ENCODE measurements at places on chromosomes 6 and 20.

DNA sequence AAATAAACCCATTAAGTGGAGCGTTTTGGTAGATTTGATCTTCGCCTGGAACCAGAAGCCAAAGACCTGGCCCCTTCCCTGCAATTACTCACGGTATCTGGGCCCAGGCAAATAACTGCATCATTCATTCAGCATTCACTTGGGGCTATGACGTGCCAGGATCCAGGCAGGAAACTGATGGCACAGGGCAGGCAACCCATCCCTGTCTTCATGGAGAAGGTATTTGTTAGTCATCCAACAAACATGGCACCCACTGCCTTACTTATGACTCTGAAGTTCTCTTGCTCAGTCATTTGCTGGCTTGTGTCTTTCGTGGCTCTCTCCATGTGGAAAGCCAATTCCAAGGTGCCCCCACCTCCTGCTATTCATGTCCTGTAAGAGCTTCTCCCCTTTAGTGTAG, 232.4 kb downstream of the BMP7 start:
- no peak for DNase-seq

DNA sequence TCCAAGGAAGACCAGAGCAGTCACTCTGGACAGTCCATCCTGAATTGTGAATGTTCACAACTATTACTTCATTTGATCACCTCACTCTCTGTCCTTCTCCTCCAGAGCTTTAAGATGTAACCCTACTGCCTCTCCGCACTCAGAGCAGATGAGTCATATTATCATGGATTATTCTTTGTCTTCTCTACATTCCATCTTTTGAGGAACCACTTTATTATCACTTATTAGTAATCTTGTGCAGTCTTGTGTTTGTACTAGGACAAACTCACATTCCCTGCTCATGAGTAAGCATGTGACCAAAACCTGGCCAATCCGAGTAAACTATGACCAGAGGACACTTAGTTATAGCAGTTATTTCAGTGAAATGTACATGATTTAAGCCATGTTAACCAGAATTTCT, 401.5 kb upstream of the ADGRB3 start:
- no peak for DNase-seq

- DNase-seq = no peak
Observed at GRCh38 chr6:79431537-79431933, 105.7 kb downstream of the LCA5 start.

DNA sequence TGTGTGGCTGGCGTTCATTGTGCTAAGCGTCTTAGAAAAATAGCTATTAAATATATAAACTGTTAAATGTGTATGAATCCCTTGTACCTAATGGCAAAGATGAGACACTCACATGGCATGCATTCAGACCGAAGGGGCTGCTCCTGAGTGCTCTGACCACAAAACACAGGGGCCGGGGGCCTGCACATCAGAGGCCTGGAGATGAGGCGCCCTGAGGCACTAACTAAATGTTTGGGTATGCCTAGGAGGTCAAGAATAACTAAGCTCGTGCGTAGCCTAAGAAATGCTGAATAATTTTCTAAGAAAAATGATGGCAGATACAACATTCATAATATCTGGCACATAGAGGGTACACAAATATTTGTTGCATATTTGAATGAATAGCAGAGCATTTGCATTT, 92.5 kb downstream of the PSMB1 start:
- no peak for DNase-seq

DNA sequence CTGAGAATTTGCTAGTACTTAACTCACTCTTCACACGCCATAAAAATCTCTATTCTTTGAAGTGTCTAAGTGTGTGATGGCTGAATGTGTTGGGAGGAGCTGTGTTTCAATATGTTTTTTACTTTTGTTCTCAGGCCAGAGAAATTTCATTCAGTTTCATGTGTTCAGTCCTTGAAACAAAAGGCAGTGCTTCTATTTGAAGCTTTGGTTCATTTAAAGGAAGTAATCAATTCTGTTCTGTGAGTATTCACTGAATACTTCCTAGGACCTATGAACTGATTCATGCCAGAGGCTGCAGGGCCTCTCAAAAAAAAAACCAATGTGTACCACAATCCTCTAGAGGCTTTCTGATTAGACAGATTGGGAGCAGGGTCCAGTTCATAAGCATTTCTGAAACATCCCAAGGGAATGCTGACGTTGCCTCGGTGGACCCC, 12.4 kb upstream of the F13A1 start:
- no peak for DNase-seq

GRCh38 chr6:30707281-30707850, 9.7 kb downstream of the MDC1 start:
- DNase-seq = no peak

- no peak for DNase-seq
Observed at GRCh38 chr20:48209102-48209501, 423.8 kb upstream of the SULF2 start.

DNA sequence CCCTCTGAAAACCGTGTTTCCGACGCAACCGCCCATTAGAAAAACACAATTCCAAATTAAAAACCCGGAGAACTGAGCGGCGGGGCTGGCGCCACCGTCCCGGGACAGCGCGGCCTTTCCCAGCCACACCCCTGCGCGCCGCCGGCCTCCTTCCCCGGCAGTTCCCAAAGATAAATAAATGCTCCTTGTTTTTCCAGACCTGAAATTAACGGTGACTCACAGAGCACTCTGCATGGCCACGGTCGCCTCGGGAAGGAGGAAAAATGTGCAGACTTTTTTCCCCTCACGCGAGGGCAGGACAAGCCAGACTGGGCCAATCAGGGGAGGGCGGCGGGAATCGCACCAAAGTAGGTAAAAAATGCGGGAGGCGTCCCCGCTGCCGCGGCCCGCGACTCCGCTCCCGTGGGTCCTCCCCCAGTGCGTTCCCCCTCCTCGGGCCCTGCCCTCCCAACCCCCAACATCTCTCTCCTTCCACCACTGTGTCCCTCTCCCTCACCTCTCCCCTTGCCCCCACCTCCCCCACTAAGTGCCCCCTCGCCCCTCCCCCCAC, 828 bp upstream of the DSTN start:
- DNase-seq = no peak

DNA sequence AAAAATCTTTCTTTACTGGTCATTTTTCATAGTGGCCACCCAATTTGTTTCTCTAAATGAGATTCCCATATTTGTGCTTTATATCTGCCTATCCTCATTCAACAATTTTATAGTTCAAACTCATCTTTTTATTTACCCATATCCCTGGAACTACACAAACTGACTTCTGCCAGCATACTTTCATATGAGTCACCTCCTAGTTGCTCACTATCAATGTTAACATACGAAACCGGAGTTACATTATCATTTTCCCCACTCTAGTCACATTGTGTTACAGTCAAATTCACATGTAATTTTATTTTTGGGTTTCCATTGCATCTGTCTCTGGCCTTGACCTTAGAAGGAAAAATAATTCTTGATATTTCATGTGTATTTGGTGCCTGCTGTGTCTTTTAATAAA, 499.4 kb downstream of the MAFB start:
- no peak for DNase-seq

All from activated CD4-positive, alpha-beta T cell treated with anti-CD3 and anti-CD28 coated beads for 24 hours (primary cell).